ENCODE measurements at places on chromosomes 2 and 18.

GRCh38 chr2:218267259-218267658, 2.7 kb downstream of the AAMP start:
- DNase-seq = no peak

DNA sequence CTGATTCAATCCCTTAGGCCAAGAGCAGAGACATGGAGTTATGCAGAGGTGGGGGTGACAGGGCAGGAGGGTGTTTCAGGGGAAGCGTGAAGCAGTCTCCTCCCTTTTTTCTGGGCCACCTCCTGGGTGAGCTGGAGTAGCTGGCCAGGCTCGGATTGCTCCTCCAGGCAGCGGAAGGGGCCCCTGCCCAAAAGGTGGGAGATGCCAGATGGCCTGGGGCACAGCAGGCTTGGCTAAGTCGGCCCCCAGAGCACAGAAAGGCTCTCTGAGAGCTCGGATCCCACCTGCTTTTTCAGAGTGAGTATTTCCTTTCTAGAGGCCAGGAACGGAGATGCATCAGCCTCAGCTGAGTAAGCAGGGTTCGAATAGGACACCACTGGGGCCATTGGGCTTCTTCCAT, 196.9 kb downstream of the ANKRD30B start:
- no peak for DNase-seq

GRCh38 chr2:169073211-169073962, 4.0 kb downstream of the DHRS9 start:
- no peak for DNase-seq

- no peak for DNase-seq
Observed at GRCh38 chr2:41871080-41871479, 176.7 kb upstream of the PKDCC start.

DNA sequence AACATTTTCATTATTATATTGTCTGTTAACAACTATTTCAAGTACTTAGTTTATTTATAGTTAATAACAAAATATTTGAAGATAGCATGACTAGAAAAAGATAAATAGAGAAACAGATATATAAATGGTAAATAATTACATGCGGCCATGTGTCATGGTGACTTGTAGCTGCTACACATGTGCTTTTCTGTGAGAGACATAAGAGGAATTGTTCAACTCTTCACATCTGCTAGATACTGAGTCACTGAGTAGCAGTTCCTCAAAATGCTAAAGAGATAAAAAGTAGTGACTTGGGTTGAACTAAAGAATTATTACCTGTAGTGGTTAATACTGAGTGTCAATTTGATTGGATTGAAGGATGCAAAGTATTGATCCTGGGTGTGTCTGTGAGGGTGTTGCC, 37.5 kb upstream of the SCN9A start:
- DNase-seq = no peak

GRCh38 chr2:71702971-71703898, 249.9 kb downstream of the DYSF start:
- DNase-seq = no peak

All from putamen (tissue), 1 donor.